ENCODE measurements at places on chromosomes 5 and 9.

DNA sequence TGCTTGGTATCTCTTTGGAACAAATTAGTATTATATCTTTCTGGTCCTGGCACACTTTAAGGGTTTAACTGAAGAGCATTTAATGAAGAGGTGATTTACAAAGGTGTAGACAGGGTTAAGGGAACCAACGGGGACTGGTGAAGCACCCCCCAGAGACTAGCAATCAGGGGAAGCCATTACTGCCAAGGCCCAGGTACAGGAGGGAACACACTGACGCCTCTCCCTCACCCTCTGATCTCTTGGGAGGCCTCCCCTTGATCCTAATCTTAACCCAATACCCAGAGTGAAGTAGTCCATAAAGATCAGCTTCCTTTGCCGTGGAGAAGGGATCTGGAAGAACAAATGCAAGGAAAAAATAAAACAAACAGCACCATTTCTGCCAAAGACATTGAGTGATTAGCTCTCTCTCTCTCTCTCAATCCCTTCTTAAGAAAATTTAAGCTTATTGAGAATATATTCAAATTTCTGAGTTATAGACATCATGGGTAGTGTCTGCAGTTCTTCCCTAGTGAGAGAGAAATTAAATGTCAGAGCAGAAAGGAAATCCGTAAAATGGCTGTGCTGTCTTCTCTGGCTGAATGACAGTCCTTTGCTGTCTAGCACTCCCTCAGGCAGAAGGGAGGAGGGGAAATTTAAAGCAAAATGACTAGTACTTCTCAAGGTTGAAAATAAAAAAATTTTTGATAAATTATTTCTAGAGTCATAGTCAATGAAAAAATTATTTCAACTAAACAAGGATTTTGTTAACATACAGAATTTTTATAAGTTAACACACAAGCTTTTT lies 20.0 kb downstream of the F2R start:
- DNase-seq = no peak

DNA sequence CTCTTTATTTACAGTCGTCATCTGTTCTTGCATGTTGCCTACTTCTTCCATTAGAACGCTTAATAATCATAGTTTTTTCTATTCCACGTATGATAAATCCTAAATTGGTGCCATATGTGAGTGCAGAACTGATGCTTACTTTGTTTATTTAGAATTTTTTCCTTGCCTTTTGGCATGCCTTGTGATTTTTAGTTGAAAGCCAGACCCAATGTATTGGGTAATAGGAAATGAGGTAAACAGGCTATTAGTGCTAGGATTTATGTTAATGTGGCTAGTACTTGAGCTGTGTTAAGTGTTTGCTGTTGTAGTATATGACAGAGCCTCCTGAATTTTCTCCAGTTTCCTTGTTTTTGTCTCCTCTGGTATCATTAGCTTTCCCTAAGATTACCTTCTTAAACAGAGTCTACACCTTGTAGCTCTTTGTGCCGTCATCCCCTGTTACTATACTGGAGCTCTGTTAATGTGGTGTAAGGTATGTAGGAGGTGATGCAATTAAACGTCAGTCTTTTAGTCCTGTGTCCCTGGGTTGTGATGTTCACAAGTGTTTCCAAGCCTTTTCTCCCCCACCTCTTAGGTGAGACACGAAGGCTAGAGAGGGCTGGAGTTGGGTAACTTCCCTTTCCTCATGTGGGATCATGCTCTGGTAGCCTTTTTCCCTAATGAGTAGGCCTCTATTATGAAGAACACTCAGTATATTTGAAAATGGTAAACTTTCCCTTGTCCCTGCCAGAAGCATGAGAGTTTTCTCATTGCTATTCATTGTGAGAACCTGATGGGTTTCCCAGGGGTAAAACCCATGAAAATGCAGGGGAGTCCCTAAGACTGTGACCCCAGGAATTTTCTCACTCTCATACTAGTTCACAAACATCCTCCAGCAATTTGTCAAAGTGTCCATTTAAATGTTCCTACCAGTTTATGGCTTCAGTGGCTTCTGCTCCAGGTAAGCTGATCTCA lies 21.2 kb downstream of the SPATA31D3 start:
- no peak for DNase-seq

DNA sequence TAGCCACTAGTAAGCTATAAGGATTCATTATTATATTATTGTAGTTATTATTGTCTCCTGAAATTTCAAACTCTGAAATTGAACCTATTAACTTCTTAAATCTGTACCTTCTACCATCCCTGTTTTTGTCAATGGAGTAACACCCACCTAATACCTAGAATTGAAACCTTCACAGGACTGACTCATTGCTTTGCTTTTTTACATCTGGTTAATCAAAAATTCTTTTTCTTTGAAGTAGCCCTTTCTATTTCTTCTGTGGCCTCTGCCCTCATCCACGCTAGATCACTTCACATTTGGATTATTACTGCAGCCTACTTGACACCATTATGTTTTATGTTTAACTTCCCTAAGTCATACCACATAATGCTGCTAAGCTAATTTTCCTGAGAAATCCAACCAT lies 35.6 kb downstream of the RBM27 start:
- DNase-seq = no peak

- no peak for DNase-seq
These were observed 266.6 kb upstream of the DAP start for GRCh38 chr5:11027660-11028059.

GRCh38 chr5:125214080-125214479 lies 467.6 kb upstream of the ZNF608 start:
- DNase-seq = no peak

GRCh38 chr9:107261106-107261505 lies 22.0 kb upstream of the RAD23B start:
- no peak for DNase-seq

- DNase-seq = no peak
These were observed 58.3 kb downstream of the PIK3R1 start for GRCh38 chr5:68273717-68274409.

DNA sequence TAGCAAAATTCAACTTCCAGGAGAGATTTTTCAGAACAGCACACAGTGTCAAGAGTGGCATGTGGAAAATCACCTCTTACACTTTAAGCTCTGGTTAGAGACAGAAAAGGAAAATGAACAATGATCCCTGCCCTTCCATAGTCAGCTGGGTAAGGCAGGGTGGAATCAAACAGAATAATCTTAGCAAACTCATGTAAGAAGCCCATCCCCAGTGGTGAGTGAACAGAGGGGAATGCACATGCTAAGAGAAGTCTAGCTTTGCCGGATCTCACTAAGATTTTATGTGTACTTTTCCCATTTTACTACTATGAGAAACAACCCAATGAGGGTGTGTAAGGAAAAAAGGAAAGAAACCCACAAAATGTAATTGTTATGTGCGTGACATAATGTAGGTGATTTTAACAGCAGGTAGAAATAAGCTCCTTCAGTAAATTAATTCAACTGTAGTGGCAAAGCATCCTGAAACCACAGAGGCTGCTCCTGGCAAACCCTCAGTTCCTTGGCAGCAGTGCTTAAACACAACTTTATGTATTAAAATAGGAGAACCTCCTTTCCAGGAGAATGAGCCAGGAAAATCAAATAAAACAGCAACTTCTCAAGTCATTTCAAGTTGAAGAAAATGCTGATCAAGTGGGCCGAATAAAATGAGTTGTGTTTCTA lies 366.0 kb upstream of the TRPC7 start:
- DNase-seq = no peak

DNA sequence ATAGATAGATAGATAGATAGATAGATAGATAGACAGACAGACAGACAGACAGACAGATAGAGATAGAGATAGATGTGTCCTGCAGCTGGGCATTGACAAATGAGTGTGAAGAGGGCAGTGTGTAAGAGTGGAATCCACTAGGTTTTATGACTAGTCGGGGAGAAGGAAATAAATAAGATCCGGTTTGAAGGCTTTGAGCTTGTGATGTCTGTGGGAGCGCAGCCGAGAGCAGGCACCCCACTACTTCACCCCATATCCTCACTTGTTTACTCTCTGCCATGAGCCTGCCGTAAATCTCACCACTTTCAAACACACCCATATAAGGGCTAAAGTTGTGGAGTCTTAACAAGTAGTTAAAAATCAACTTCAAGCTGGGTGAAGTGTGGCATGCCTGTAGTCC lies 1.4 kb upstream of the SUSD1 start:
- DNase-seq = no peak

DNA sequence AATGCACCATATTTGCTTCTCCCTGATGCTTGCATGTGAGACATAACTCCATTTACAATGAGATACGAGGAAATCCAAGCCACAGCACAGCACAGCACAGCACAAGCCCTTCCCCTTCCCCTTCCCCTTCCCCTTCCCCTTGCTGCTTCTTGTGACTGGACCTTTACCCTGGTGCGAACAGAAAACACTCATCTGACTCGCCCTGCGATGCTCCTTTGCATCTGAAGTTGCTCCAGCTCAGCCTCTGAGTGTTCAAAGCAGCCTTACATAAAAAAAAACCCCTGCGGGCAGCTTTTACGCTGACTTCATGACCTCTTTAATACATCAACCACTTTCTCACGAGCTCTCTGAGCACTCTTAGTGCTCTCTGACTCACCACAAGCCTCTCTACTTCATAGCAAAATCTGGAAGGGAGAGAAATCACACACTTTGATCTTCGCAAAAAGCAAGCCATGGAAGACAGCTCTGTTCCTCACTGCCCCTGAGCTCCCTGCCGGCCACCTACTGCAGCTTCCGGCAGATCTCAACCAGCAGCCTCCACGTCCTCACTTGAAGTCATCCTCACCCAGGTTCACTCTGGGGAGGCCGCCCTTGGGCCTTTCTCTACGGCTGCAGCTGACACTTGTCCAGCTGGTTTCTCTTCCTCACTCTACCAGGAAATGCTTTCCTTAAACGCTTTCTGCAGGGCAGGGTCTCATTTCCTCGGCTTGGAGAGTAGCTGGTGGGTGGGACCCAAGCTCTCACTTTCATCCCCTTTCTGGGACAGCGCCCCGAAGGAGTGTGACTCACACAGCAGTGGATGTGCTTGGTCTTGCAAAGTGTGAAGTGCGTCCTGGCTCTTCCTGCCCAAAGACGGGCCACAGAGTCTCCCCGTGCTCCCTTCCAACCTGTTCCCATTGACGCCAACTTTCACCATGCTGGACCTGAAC lies 5.3 kb downstream of the SLC34A1 start:
- peak; percentile 97 for DNase-seq

DNA sequence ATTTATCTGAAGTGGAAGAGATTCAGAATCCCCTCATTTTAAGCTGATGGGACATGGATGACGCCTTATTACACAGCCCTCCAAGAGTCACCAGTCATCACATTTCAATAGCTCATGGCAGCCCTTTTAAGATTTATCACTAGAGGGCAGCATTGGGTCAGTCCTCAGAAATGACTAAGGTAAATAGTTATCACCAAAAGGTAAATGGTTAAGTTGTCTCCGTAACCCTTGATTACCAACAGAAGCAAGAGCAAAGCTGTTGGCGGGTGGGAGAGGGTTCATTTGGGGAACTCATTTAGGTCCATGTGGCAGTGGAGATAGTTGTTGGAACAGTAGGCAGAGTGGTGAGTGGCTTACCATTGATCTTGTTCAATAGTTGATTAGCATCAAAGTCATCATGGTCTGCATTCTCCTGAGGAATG lies 12.0 kb upstream of the C9 start:
- no peak for DNase-seq

- no peak for DNase-seq
These were observed 89.0 kb downstream of the NLN start for GRCh38 chr5:65811004-65811403.

- DNase-seq = no peak
These were observed 733 bp downstream of the COL23A1 start for GRCh38 chr5:178589180-178590140.

DNA sequence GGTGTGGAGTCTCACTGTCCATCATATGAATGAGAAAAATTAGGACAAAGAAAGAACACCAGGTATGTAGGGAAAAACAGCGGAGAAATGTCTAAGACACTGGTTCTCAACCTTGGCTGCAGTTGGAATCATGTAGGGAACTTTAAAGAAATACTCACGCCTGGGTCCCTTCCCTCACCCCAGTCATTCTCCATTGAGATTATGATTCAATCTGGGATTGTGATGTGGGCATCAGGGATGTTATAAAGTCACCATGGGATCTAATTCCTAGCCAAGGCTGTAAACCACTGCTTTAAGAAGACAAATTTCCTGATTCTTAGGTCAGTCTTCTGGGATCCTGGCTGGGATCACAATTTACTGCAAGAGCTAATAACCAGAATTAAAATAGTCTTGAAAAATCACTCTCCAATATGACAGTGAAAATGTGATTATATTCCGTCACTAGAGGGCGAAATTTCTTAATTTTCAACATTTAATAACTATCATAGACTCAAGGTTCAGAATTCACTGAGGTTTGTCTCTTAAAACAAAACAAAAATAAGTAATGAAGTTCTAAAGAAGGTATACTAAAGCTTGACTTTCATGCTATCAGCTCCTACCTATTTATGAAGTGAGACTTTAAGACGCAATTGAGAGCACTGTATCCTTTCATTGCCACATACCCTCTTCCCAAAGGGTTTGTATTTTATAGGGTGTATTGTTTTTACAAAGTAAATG lies 60.5 kb downstream of the GLDC start:
- DNase-seq = no peak

DNA sequence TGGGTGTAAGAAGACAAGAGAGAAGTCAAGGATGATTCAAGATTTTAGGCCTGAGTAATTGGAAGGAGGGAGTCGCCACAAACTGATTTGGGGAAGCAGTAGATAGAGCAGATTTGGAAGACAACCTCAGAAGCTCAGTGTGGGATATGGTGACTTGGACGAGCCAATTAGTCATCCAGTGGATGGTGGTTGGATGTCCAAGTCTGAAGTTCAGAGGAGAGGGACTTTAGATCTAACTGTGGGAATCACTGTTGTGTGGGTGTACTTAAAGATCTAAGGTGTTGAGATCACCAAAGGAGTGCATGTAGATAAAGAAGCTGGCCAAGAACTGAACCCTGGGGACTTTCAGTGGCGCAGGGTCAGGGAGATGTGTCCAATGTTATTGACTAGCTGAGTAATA lies 2.2 kb downstream of the IDNK start:
- DNase-seq = no peak

GRCh38 chr5:173283318-173284288 lies 44.6 kb downstream of the STC2 start:
- DNase-seq = peak; percentile 24

GRCh38 chr9:8430945-8431344 lies 631.4 kb upstream of the DMAC1 start:
- no peak for DNase-seq

DNA sequence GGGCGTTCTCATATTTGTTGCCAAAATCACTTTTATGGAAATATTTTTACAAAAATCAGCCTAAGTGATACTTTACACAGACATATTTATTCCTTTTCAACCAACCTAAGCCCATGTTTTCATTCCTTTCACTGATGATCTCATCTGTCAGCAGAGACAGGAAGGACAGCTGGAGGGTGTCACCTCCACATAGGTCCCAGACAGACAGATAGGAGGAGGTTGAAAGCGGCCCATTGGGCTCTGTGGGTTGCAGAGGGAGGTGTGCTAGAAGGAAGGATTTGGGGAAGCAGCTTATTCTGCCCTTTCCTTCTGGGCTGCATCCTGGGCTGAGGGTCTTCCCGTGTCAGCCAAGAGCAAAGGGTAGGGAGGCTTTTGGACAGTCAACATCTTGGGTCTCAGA lies 26.0 kb upstream of the SEMA4D start:
- DNase-seq = no peak

DNA sequence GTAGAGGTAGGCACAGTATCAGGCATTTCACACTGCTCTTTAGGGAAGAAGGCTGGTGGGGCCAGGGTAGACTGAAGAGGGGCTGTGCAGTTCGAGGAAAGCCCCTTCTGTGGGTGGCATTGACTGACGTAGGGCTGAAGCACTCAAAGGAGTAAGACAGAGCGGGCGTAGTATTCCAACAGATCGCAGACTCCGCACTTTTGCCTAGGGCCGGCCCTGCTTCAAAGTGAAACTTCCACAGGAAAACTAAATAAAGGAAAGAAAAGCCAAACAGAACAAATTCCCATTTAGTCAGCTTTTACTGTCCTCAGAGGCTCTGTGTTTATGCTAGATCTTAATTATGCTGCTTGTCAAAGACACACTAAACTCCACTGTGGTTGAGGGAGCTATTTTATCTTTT lies 493.0 kb upstream of the WWC1 start:
- DNase-seq = no peak
